ENCODE measurements at places on chromosomes 16 and 17.

DNA sequence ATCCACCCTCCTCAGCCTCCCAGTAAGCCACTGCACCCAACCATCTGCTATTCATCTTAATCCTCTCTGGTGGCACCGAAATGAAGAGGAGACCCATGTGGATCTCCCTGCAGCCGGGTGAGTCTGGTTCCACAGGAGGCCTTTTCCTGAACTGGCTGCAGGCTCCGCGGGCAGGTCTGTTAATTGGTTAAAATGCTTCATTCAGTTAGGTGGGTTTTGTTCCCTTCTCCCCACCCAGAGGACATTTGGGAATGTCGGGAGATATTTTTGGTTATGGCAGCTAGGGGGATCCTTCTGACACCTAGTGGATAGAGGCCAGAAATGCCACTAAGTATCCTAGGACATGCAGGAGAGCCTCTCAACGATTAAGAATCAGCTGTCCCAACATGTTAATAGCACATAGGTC lies 16.7 kb downstream of the C16orf54 start:
- peak; percentile 41 for DNase-seq

- peak; percentile 82 for DNase-seq
Observed at GRCh38 chr16:23434380-23434779, 18.6 kb downstream of the COG7 start.

DNA sequence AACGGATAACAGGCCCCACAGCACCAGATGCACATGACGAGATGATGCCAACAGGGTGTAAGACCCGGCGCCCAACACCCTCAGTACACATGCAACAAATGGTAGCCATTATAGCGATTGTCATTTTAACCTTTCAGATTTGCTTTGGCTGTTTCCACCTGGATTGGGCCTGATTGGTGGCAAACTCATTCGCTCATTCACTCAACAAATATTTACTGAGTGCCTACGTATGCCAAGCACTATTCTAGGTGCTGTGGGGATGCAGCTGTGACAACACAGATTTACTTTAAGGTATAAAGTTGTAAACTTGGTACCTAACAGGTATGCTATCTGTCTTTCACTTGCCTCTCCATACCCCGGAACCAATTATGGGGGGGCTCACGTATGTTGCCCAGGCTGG lies 66.8 kb downstream of the SRCIN1 start:
- DNase-seq, result no peak

GRCh38 chr17:21239680-21240368 lies 13.4 kb downstream of the NATD1 start:
- DNase-seq, result peak; percentile 20

DNA sequence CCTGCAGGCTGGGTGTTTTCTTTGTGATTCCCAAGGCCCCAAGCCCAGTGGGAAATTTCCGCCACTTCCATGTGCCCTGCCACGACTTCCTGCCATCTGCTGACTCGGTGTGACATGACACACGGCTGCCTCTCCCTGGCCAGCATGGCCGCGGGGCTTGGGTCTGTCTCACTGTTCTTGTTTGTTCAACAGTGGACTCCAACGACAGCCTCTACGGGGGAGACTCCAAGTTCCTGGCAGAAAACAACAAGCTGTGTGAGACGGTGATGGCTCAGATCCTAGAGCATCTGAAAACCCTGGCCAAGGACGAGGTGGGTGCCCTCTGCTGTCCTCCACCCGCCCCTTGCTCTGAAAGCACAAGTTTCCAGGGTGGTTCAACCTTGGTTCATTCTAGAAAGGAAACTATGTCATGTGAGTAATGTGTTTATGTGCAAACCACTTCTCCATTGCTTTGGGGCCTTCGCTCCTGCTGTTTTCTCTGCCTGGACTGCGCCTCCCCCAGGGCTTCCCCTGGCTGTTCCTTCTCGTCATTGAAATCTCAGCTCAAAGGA lies 26.8 kb downstream of the KNOP1 start:
- DNase-seq, result no peak

GRCh38 chr17:6334386-6334785 lies 100.5 kb downstream of the AIPL1 start:
- DNase-seq, result no peak

DNA sequence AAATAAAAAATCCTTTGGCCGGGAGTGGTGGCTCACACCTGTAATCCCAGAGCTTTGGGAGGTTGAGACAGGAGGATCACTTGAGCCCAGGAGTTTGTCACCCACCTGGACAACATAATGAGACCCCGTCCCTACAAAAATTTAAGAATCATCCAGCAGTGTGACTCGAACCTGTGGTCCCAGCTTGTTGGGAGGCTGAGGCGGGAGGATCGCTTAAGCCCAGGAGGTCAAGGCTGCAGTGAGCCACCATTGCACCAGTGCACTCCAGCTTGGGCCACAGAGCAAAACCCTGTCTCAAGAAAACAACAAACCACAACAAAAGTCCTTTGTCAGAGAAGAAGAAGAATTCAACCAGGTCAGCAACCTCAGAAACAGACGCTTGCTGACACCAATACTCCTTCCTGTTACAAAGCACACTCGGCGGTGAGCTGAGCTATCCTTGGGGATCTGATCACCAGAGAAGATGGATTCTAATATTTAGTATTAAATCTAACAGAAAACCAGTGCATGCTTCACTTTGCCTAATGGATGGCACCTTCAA lies 12.9 kb upstream of the PVALEF start:
- no peak for DNase-seq

DNA sequence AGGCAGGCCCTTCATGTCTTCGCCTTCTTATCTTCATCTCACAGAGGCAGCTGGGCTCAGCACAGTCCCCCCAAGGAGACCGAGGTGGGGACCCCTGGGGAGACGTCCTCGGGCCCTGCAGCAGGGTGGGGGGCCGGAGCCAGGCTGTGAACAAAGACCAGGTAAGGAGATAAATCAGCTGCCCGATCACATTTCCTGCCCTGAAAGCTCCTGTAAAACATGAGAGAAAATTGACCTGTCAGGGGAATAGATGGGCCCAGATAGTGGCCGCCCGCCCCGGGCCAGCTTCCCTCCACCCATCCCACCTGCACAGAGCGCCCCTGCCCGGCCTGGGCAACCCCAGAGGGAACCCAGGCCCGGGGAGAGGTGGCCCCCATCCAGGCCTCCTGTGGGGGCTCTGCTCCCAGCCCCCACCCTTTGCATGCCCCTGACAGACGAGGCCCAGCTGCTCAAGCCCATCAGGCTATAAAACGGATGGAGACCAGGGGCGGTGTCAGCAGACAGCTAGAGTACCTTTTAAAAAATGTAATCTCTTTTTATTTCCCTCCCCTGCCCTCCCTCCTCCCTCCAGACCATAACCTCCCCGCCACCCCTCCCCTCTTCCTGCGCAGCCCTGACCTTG lies 18.8 kb upstream of the SLC38A10 start:
- no peak for DNase-seq

- no peak for DNase-seq
Observed at GRCh38 chr16:2465653-2466415, 5.3 kb upstream of the NTN3 start.

DNA sequence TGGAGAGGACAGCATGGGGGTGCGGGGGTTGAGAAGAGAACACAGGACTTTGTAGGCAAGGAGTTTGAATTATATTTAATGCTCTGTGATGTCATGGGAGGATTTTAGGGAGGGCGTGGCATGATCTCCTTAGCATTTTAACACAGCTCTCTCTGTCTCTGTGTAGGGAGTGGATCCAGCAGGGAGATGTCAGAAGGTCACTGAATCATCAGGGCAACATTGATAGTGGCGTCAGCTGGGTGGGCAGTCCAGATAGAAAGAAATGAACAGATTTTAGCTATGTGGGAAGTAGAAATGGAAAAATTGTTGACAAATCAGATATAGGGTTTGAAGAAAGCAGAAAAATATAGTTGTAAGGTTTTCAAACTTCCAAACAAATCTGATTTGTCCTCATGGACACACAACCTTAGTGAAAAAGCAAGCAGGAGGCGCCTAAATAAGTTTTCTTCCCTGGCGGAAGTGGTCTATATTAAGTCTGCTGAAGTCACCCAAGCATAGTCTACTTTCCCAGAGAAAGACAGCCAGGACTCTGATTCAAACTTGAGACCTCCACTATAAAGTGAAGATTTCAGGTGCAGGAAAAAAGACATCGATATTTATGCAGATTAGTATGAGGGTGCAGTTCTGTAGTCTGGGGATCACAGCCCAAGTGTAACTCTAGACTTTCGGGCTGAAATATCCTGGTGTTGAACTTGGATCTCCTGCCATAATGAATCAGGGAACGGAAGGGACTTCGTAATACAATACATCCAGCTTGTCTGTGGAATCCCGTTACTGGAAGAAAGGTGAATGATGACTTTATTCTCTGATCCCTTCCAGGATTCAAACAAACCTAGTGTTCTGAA lies 10.1 kb upstream of the PCTP start:
- no peak for DNase-seq

DNA sequence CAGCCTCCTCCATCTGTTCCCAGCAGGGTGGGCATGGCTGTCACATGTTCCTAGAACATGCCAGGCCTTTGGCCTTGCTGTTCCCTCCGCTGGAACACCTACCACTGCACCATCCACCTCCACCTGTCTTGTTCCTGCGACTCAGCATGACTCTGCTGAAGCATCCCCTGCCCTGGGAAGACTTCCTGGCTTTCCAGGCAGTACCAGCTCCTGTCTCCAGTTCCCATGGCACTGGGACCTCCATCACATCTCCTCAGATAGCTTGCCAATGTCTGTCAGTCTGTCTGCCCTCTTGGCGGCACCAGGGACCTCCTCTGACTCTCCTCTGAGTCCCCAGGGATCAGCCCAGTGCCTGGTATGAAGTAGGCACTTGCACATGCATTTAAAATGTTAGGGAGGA lies 15.7 kb downstream of the PDP2 start:
- no peak for DNase-seq

GRCh38 chr17:29593591-29594518 lies 923 bp downstream of the ANKRD13B start:
- peak; percentile 23 for DNase-seq

- DNase-seq, result no peak
Observed at GRCh38 chr17:73410586-73411312, 98.9 kb upstream of the CDC42EP4 start.

DNA sequence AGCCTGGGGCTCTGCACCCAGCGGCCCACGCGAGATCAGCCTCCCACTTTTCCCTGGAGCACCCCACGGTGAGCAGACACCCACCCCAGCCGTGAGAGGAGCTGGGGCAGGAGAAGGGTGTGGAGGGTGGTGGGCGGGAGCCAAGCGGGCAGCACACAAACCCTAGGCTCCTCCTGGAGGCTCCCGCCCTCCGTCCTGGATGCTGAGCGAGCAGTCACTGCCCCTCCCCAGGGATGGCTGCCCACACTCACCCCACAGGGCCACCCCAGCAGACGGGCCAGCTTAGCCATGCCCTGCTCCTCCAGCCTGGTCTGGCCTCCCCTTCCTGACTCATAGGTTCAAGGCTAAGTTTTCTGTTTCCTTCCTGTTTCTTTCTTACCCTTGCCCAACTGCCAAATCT lies 15.7 kb upstream of the ABCC3 start:
- no peak for DNase-seq

DNA sequence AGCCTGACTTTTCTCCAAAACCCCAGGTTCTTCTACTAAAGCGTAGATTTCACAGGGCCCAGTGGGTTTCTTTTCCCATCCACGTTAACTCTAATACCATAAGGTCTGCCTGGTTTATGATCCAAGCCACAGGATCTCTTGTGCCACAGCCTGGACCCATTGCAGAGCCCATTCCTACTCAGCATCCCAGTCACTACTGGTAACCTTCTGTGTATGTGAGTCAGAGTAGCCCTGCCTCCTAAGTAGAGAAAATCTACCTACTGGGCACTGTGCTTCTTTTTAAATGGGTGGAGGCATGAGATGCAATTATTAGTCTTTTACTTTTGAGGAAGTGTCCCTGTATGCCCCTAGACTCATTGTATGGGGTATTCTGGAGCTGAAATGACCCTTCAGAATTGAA lies 13.5 kb downstream of the CCL11 start:
- DNase-seq, result no peak

DNA sequence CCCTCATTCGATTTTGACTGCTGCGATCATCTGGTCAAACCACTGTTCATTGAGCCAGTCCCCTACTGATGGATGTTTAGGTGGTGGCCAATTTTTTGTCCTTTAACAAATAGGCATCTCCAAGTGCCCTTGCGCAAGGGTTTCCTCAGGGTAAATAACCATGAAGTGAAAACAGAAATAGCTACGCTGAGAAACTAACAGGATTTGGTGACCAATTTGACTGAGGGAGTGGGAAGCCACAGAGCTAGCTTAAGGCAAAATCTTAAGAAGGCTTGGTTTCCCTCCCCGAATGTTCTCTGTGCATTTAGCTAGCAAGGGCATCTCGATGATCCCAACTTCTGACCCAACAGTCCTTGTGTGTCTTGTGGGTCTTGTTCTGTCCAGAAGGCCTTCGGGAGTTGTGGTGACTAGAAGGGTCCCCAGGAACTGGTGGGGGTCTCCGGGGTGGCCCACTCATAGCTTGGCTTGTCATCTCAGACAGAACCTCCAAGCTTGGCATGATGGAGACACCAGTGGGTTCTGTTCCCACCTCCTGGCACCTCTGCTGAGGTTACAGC lies 117.2 kb downstream of the SOCS1 start:
- DNase-seq, result no peak

- no peak for DNase-seq
Observed at GRCh38 chr17:3635474-3636153, 436 bp downstream of the SHPK start.

- DNase-seq, result peak; percentile 63
Observed at GRCh38 chr17:45149669-45150664, 1.7 kb downstream of the HEXIM1 start.

GRCh38 chr17:57515662-57516211 lies 229.4 kb downstream of the CCDC182 start:
- no peak for DNase-seq

DNA sequence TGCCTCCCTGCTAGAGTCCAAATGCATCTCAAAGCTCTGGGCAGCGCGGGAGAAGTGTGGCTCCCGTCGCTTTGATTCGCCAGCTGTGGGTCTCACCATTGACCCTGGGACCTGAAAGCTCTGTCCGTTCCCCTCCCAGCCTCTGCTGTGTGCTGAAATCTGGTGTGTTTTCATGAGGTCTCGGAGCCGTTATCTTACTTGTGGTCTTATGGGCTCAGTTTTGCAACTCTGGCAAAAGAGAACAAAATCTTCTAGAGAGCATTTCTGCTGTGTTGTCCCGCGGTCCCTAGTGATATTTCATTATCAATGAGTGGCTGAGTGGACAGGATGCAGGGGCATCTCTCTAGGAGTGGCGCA lies 13.3 kb downstream of the CRISPLD2 start:
- peak; percentile 85 for DNase-seq

DNA sequence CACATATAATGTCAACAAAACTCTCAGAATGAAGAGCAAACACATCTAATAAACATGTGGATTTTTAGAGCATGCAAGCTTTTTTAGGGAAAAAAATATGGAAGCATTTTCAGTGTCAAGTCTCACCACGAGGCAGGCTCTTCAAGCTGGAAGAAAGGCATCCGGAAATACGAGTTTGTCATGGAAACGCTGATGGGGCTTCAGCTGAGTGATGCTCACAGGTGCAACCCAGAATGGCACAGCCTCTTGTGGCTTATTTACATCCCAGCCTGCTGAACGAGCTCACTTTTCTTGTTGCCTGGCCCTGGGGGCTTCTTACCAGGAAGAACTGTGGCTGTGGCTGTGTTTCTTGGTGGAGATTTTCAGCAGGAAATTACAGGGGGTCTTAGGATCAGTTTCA lies 24.1 kb upstream of the DYNLL2 start:
- no peak for DNase-seq
